Dorsolateral prefrontal cortex (tissue), 122 donors: ENCODE measurements at places on chromosomes 3 and 15.

- DNase-seq = no peak
Measured at GRCh38 chr3:160437083-160437455, 12.5 kb downstream of the TRIM59 start.

DNA sequence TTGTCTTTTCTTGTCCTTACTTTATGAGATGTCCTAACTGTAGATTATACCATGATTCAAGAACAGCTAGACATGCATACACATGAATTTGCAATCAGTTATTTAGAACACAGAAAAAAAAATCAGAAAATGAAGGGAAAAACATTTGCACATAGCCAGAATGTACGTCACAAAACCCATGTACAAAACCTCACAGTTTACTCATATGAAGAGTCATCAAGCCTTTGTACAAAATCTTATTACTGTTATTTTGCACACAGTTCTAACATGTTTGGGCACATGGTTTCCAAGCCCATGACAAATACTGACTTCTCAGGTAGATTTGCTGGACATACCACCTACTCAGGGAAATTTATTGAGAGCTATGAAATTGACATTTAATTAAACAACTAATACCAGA, 48.2 kb downstream of the MAP3K13 start:
- DNase-seq = no peak

- DNase-seq = no peak
Measured at GRCh38 chr3:70774641-70775040, 462.2 kb upstream of the MDFIC2 start.

GRCh38 chr15:50210462-50211157, 28.6 kb downstream of the SLC27A2 start:
- DNase-seq = no peak

GRCh38 chr15:52370010-52370409, 74.4 kb upstream of the MYO5C start:
- DNase-seq = no peak

GRCh38 chr3:120129051-120129450, 34.8 kb upstream of the GSK3B start:
- no peak for DNase-seq

GRCh38 chr15:27324886-27325615, 354.1 kb downstream of the GABRG3 start:
- DNase-seq = no peak

GRCh38 chr3:89300526-89300925, 193.1 kb downstream of the EPHA3 start:
- DNase-seq = no peak

GRCh38 chr3:46184469-46184868, 23.6 kb downstream of the CCR1 start:
- DNase-seq = no peak

DNA sequence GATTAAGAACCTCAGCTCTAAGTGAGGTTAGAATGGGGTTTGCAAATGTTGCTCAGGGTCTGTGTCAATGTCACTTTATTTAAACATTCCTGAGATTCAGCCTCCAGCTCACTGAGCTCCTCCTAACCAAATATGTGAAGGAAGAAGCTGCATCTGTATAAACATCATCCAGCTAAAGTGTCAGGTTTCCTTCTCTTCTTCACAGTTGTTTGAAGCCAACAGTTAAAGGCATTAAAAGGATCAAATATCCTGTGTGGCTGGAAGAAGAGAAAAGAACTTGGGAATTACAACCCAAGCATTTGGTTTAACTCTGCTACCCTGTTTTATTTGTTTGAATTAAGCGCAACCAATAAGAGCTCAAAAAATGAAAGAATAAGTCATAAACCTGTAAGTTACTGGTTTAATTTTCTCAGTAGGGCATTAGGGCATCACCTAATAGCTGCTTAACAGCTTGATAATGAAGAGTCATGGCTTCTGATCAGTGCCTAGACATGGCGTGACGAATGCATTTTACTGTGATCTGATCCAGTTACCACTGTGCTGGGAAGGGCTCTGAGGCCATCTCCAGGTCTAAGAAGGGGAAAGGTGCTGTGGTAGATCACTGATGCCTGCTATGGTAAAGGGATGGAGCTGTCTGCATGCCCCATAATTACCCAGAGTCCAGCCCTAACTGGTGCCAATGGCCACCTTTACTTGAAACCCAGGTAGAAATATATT, 165.7 kb upstream of the TSC22D2 start:
- no peak for DNase-seq

- no peak for DNase-seq
Measured at GRCh38 chr3:163490119-163490518, 1588.2 kb downstream of the SI start.

GRCh38 chr3:186142393-186142932, 33.6 kb upstream of the ETV5 start:
- DNase-seq = no peak

GRCh38 chr15:39230205-39230907, 350.5 kb upstream of the THBS1 start:
- no peak for DNase-seq

- DNase-seq = no peak
Measured at GRCh38 chr15:64697911-64698369, 77.4 kb downstream of the RBPMS2 start.

DNA sequence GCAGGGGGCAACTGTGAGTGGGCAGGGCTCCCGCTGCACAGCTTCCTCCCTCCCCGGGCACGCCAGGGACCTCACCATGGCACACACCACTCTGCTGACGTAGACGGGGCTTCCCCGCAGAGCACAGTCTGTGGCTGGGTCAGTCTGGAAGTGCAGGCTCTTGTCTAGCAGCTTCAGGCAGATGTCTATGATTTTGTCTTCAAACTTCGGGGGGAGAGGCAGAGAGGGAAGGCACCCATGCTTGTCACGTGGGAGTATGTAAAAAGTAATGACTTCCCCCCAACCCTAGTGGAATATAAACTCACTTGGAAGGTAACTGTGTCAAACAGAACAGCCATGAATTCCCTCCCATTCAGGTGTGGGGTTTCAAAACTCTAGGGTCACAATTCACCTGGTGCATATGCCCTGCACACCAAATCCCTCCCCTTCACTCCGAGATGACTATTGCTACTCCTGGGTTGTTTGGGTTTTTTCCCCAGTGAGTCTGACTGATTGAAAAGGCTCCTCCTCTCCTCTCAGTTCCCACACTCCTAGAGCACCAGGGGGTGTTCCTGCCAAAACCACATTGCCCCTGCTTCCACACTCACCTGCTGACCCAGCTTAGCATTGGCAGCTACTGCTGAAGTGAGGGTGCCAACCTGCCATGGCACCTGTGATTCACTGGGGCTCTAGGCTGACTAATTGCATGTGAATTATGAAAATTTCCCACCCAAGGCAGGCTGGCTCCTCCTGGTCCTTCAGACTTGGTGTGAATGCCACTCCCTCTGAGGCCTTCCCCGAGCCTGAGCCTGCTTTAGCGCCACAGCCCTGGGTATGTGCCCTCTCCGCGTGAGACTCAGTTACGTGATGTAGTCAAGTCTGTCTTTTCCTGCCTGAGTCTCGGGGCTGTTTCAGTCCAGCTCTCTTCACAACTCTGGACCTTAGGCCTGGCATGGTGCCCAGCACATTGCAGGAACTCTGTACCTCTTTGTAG, 13.0 kb downstream of the TGM5 start:
- peak; percentile 16 for DNase-seq

GRCh38 chr15:47998619-47999019, 122.2 kb upstream of the SLC24A5 start:
- DNase-seq = no peak

GRCh38 chr15:73985101-73985873, 6.8 kb downstream of the STOML1 start:
- DNase-seq = no peak

GRCh38 chr3:197753263-197753662, 3.6 kb downstream of the FYTTD1 start:
- DNase-seq = no peak

- DNase-seq = peak; percentile 70
Measured at GRCh38 chr3:40173227-40173721, 136.2 kb upstream of the EIF1B start.

DNA sequence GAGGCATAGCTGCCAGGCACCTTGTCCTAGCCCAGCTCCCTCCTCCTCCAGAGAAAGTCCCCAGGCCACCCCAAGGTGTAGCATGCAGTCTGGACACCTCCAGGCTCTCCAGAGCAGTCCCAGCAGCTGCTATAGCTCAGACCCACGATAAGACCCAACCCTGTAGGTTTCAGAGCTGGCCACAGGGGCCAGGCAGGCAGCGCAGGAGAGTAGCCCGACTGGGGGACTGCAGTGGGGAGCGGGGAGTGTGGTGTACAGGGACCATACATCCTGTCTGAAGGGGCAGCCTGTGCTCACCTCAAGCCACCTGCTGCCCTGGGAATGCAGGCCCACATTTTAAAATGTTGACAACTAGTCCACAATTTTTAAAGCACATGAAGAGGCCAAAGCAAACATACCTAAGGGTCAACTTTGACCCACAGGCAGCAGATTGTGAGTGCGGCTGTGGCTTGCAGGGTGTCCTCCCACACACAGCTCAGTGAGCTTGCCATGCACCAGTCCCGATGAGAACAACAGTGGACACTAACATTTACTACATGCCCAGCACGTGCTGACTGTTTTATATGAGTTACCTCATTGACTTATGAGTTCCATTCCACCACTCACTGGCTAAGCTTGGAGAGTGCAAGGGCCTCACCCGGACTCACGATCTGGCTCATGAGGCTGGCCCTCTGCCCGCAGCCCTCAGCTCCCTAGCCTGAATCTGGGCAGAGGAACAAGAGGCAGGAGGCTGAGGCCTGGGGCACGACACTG, 81.4 kb downstream of the DNAJB8 start:
- DNase-seq = no peak

DNA sequence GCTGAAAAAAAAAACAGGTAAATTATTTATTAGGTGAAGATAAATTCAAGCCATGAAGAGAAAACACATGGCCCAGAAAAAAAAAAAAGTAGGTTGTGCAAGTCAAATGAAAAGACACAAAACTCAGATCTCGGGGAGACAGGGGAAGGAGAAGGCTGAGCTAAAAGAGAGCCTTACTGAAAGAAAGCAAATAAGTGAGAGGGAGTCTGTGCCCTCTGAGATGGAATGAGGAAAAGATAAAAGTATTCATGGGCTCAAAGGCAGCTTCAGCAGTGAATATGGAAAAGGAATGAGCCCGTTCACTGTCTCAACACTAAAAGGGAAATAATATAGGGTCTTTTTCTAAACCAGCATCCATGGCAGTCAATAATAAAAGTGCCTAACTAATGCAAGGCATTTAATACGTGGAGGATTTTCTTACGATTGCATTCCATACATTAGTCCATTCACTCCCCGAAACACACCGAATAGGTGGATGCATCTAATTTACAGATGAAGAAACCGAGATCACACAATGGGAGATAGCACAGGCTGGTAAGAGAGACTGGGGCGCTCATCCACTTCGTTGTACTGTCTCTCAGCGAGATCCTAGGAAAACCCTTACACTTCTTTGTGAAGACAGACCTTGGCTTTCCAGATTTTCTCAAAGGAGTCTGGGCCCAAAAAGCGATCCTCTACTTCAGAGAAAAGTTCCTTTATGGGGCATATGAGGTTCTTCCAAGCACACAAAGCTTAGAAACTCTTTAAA, 1.1 kb downstream of the TFDP2 start:
- DNase-seq = no peak

GRCh38 chr15:40333922-40334492, 6.7 kb downstream of the CCDC9B start:
- DNase-seq = no peak

DNA sequence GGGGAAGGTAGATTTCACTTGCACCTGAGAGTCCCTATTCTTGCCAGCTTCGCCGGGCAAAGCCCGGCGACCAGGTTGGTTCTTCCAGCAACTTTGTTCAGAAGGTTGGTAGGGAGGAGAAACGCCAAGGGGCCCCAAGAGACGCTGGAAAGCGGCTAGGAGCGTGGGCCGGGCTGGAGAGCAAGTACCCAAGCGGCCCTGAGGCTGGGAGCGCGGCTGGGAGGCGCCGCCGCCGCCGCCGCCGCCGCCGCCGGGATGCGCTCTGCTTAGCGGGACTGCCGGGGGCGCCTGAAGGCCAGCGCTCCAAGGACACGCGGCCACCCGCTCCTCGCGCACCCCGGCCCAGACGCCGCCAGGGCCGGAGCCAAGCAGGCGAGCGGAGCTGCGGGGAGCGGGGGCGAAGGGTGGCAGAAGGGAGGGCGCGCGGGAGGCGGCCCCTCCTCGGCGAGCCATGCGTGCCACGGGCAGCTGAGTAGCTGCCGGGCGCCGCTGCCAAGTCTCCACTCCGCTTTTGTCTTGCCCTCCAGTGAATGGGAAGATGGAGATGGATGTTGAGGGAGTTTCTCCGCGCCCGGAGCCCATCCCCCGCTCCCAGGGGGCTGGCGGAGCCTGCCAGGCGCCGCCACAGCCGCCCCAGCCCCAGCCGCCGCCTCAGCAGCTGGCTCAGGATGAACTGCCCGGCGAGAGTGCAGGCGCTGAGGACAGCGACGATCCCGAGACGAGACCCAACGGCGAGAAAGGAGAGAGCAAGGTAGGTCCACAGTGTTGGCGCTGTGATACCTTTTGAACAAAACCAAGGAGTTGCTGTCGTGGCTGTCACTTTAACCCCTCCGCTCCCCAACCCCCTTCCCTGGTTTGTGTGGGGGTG, 227.4 kb upstream of the AZI2 start:
- peak; percentile 54 for DNase-seq

DNA sequence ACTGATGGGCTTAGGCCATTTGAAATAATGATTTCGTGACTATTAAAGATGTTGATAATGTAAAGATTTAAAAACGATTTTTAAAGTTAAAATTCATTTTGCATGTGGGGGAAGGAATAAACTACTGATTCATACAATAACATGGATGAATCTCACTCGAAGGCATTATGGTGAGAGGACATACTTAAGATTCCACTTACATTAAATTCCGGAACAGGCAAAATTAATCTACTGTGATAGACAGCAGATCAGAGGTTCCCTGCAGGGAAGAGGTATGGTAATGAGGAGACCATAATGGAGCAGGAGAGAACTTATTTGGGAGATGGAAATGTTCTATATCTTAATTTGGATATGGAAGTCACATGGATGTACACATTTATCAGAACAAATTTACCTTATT, 28.4 kb upstream of the RAB6B start:
- no peak for DNase-seq
